ENCODE measurements at places on chromosomes 12 and 14. TPM values are rescaled to one million over a fixed set of nuclear protein-coding genes. Genes with fewer than 3 reads are reported as not detected.
A peak's percentile ranks its signal among the peaks of the same experiment; 100 is the strongest.

GRCh38 chr12:31584782-31585181 is 6.2 kb downstream of the DENND5B start:
- DNase-seq: no peak

- DNase-seq: no peak
Observed at GRCh38 chr12:115223322-115223721, 539.3 kb upstream of the TBX3 start.

DNA sequence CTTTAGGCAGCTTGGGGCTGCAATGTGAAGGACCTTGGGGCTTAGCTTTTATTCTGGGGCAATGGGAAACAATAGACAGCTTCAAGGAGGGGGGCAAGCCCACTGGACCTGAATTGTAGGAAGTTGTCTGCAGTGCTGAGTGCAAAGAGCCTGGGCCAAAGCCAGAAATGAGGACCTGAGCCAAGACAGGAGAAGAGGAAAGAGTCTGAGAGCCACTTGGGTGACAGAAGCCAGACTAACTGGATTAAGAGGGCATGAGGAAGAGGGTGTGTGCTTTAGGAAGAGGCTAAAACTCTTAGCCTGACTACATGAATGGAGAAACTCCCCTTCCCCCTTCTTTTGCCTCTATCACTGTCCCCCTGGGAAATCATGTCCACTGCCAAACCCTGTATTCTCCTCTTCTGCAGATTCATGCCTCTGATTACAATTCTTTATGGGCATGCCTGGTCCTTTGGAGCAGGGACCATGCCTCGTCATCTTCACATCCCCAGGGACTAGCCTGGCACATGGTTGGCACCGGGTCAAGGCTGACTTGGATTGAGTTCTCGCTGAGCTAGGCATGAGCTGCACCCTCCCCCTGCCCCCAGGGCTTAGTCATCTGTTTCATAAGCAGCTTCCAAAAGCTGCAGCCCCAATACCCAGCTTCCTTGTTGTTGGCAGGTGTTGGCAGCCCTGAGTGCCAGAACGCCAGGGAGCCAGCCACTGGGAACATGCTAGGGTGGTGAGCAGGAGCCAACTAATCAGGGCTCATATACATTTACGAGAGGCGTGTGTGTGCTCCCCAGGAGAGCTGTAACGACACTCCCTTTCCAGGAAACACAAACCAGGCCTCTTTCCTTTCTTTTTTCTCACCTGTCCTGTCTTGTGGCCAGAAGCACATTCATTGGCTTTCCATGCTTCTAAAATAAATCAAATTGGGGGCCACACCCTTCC is 27.7 kb upstream of the JDP2 start:
- DNase-seq: no peak

GRCh38 chr12:53868511-53868986 is 70.1 kb upstream of the HOXC13 start:
- no peak for DNase-seq

DNA sequence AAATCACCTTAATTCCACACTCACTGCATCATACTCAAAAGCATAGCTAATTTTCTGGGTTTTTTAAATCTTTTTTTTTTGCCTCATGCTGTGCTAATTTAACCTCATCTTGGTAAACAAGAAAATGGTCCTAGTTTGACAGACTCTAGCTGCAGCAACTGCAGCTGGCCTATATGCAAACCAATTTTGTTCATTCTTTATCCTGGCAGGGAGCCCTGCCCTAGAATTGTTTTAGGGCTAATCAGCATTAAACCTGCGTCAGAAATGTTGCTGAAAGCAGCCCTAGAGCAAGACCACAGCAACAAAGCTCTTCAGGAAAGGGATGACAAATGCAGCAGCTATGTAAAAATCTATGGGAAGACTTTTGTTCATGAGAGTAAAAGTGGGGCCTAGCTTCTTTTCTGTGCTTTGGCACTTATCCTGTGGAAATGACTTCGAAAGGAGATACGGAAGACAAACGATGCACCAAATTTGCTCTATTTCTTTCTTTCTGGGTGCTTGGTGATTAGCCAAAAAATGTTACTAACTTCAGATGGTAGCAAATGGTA is 72.2 kb downstream of the DENND5B start:
- DNase-seq: peak; percentile 57

GRCh38 chr14:69924201-69924600 is 45.0 kb downstream of the SMOC1 start:
- DNase-seq: no peak

GRCh38 chr12:64801381-64801780 is 23.1 kb upstream of the TBC1D30 start:
- peak; percentile 6 for DNase-seq

DNA sequence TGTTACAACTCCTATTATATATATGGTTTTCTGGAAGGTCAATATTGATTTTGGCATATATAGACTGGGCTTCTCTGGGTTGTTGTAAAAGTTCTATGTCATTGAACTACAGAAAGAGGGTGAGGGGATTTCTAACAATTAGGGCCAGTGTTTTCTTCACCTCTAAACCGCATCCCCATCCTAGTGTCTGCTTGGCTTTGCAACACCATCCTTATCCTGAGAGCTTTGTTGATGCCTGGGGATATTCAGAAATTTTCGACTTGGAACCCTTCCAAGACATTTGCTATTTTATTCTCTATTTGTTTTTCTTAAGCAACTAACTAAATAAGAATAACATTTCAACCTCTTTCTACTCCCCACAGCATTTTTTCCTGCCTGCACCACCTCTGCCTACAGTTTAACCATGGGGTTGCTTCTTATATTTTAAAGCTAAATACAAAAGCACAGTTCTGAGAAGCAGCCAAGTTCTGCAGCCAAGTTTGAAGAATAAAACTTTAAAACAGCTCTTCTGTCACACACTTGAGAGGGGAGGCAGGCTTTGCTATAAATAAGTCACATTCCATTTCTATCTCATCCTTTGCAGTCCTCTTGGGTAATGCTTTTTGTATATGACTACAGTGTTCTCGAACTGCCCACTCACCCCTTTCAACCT is 53.4 kb downstream of the RGS6 start:
- DNase-seq: no peak

DNA sequence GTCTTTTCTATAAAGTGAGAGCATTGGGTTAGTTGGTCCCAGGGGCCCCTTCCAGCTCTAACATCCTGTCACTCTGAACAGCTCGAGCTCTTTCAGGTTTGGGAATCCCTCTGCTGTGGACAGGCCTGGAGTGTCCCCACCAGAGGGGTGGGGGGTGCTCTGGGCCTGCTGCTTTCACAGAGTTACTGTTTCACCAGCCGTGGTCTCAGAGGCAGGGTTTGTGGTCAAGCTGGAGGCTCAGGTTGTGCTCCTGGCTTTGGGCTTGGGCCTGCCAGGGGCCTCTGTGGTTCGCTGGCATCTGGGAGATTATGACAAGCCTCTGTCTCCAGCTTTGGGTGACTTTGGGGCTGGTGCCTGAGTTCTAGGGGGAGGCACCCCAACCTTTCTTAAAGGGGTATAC is 59.6 kb downstream of the FBXL14 start:
- no peak for DNase-seq

GRCh38 chr12:130339951-130340350 is 2.3 kb downstream of the PIWIL1 start:
- DNase-seq: no peak

GRCh38 chr12:69834576-69834975 is 9.5 kb downstream of the MYRFL start:
- no peak for DNase-seq

DNA sequence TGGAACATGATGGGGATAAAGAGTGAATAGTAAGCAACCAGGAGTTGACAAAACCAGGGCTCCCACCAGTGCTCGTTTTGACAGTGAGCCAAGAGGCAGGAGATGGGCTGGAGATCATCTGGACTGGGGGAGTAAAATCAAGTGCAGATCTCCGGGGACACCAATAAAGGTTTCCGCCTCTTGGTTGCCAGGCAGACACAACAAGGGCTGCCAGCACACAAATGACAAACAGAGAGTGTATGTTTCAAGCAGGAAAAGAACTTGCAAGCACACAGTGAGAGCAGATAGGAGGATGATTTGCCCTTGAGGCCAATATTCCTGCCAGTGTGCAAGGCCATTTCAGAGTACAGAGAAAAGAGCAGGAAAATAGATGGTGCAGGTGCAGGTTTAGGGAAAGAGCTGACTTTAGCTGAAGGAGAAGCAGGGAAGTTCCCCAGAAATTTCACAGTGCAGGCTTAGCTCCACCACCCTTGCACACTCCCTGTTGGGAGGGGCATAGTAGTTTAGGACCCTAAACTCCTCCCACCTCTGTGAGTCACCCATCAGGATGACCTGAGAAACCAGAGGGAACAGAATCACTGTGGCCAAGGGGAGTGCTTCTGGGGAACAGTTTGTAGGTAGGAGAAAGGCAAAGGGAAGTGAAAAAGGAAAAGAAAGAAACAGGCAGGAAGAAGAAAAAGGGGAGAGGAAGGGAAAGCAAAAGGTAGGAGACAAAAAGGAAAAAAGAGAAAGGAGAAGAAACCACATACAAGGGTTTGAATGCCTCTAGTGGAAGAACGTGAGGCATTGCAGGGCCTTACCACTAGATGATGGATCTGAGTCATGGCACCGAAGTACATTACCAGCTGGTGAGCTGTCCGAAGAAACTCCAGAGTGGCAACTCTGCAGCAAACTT is 404.4 kb downstream of the SLC6A15 start:
- peak; percentile 8 for DNase-seq

- DNase-seq: no peak
Observed at GRCh38 chr12:75635606-75636444, 124.4 kb upstream of the KRR1 start.

DNA sequence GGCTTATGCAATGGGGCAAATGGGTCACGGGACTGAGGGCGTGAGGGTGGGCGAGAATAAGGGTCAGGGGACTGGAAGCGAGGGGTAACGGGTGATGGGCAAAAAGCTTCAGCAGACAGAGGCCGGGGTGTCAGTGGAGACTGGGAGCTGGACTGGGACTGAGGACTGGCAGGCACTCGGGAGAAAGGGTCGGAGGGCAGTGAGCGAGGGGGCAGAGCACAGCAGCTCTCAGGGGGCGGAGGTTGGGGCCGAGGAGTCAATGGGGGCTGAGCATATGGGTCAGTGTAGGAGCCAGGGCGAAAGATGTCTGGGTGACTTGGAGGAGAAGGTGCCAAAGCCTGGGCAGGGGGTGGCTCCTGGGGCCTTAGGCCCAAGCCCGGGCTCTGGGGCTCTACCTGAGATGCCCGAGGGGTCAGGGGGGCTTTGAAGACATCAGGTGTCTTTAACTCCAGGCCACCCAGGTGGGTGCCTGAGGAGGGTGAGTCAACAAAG is 20.2 kb downstream of the KMT2D start:
- no peak for DNase-seq

GRCh38 chr12:132754160-132754932 is 7.3 kb downstream of the ANKLE2 start:
- DNase-seq: no peak

- DNase-seq: no peak
Observed at GRCh38 chr12:76002598-76003354, 28.8 kb downstream of the PHLDA1 start.

DNA sequence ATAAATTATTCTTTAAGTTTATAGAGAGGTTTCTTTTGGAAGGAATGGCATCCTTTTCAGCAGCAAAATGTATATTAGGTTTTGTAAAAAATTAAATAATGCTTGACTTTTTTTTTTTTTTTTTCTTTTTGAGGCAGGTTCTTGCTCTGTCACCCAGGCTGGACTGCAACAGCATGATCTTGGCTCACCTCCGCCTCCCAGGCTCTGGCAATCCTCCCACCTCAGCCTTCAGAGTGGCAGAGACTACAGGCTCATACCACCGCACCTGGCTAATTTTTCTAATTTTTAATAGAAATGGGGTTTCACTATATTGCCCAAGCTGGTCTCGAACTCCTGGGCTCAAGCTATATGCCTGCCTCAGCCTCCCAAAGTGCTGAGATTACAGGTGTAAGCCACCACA is 89.0 kb downstream of the FLRT2 start:
- DNase-seq: no peak

DNA sequence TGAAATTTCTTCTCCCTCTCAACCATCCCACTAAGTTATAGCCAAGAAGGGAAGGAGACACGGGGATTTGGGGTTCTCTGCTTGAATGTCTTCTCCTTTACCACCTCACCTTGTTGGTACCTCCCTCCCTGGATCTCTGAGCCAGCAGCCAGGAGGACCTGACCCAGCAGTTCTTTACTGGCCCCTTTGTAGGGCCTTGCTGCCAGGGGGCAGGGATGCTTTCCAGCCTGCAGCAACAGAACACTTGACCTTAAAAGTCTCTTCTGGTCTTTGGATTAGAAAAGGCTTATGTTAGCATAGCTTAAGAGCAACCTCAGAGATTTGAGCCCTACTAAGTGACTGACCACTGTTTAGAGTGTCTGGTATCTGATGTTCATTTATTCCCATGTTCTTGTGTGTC is 10.4 kb downstream of the MLEC start:
- DNase-seq: no peak

Gene OR10A7
- total RNA-seq: not detected

Gene RNASE1
- total RNA-seq: 5.7 TPM

Gene SMCO2
- not detected for total RNA-seq

Gene KRT77
- not detected for total RNA-seq

Gene P2RX2
- 0.15 TPM for total RNA-seq

Gene RNASE3
- not detected for total RNA-seq

Gene GRIP1
- 25.0 TPM for total RNA-seq

Gene E2F7
- 31.9 TPM for total RNA-seq

Gene TAS2R7
- not detected for total RNA-seq

Gene GPR132
- total RNA-seq: 0.22 TPM

Gene ERO1A
- total RNA-seq: 41.1 TPM

Gene KRT6B
- total RNA-seq: not detected
